Hepatocyte (in vitro differentiated cells): ENCODE measurements at places on chromosomes 4 and X.

DNA sequence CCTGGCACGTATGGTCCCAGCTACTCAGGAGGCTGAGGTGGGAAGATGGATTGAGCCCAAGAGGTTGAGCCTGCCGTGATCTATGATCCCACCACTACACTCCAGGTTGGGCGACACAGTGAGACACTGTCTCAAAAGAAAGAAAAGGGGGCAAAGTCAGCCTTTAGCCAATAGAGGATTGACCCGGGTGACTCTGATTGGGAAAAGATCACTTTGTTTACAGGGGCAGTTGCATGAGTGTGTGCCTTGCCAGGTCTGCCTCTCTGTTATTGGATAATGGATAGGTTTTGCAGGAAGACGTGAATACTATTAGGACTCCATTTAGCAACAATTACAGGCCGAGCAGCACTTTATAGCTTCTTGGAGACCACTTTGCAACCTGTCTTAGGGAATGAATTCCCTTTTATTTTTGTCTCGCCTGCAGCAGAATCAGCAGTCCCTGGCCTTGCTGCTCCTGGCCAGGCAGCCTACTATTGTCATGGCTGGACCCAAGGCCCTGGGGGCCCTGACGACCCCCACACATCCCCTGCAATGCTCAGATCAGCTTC lies 103.2 kb upstream of the PSAPL1 start:
- no peak for DNase-seq

DNA sequence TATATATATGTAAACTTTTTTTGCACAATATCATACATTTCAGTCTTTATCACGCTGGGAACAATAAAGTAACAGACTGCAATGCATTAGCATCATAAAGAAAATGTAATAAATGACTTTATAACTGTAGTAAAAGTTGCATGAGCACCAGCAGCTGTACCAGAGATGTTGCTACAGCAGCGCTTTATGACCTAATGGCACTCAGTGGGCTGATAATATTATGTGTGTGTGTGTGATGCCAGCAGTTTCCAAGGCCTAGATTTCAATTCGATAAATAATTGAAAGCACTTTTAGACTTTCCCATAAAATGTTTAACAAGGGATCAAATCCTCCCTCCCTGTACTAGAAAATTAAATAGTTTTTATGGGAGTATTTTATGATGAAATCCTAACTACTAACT lies 367.6 kb upstream of the AGA start:
- DNase-seq = peak; percentile 45

DNA sequence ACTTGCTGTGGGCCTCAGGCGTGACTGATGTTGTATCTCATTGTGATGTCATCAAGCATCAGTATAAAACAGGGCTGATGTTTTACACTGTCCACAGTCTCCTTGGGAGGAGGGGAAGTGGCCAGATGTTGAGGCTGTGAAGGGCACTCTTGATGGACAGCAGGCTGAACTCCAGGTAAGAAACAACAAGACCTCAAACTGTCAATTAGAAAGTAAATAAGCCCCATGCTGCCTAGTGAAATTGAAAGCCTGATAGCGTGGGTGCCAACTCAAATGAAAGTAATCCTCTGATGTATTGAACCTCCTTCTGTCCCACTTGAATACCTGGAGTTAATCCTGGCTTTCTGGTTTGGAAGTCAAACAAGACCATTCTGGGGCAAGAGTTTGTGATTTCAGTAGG lies 19.7 kb downstream of the VSIG1 start:
- DNase-seq = no peak

DNA sequence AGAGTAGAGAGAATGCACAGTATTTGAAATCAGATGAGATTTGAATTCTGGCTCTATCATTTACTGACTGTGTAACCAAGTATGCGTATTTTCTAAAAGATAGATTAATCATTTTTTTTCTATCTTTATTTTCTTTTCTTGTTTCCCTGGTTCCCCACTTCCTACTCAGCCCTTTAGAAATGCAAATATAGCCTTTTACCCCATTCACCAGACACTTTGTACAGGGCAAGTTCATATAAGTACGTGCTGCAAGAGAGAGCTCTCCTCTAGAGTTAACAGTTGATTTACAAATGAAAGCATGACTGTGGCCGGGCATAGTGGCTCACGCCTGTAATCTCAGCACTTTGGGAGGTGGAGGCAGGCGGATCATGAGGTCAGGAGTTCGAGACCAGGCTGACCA lies 17.8 kb upstream of the TDO2 start:
- no peak for DNase-seq
